Ovary (tissue), 10 donors: ENCODE measurements at places on chromosomes 7 and 10. TPM values are rescaled to one million over a fixed set of nuclear protein-coding genes. Genes with fewer than 3 reads are reported as not detected.

Gene ASZ1
- total RNA-seq = not detected

DNA sequence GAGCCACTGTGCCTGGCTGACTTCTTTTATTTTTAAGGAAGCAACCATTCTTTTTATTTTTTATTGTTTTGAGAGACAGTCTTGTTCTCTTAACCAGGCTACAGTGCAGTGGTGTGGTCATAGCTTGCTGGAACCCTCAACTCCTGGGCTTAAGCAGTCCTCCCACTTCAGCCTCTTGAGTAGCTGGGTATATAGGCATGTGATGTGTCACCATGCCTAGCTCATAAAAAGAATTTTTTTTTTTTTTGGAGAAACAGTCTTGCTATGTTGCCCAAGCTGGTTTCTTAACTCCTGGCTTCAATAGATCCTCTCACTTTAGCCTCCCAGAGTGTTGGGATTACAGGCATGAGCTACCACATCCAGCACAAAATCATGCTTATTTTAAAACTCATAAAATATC is 5.8 kb downstream of the MCU start:
- DNase-seq = no peak

Gene HTR5A
- total RNA-seq = not detected

DNA sequence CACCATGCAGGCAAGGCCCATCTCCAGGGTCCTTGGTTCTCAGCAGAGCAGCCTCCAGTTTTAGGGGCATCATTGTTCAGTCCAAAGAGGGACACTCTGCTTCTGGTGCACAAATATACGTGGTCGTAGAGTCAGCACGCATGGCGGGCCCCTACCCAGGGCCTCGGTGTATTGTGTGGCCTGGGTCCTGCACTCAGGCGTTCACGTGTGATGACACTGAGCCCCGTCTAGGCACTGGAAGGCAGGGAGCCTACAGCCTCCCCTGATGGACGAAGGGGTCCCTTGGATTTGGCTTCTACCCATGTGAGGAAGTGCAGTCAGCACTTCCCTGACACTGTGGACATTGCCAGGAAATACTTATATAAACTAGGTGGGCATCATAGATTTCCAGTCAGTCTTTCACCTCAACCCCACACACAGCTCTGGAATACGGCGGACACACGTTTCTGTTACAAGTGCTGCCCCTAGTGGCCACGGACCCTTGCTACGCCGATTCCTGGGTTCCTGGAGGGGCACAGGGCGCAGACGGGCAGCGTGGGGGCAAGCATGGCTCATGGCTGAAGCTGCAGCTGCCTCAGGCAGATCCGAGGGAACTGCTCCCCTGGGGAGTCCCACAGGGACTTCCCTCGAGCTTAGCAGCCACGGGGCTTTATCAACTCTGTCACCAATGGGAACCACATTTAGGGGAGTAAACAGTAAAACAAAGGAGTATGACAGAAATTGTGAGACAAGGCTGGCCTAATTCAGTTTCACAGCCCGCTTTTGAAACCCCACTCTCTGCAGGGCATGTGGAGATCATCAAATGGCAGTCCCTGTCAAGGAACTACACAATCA is 25.4 kb downstream of the AIFM2 start:
- DNase-seq = no peak

Gene SEMA3A
- 1.7 TPM for total RNA-seq

- no peak for DNase-seq
Observed at GRCh38 chr10:36164556-36165504, 522.7 kb upstream of the FZD8 start.

GRCh38 chr7:50739744-50740435 is 42.8 kb downstream of the GRB10 start:
- no peak for DNase-seq

DNA sequence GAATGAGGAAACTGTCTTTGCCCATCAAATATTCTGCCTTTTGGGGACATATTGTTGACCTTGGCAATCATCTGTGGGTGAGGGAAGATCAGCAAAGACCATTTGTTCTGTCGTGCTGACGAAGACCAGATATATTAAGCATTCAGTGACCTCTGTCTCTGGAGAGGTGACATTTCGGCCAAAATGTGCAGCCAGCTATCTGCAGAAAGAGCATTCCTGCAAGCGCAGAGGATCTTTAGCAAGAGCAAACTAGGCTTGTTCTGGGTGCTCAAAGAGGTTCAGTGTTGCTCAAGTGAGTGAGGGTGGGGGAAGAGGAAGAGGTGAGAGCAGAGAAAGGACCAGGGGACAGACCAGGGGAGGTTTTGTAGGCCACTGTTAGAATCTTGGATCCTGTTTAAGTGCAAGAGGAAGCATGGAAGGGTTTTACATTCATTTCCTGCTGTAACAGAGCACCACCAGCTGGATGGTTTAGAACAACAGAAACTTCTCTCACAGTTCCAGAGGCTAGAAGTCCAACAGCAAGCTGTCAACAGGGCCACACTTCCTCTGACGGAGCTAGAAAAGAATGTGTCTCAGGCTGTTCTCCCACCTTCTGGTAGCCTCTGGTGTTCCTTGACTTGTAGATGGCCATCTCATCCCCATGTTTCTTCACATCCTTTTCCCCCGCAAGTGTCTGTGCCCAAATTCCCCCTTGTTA is 11.2 kb downstream of the C10orf120 start:
- DNase-seq = no peak

DNA sequence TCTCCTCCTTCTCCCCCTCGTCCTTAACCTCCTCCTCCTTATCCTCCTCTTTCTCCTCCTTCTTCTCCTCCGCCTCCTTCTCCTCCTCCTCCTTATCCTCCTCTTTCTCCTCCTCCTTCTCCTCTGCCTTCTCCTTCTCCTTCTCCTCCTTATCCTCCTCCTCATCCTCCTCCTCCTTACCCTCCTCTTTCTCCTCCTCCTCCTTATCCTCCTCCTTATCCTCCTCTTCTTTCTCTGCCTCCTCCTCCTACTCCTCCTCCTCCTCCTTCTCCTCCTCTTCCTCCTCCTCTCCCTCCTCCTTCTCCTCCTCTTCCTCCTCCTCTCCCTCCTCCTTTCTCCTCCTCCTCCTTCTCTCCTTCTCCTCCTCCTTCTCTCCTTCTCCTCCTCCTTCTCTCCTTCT is 14.5 kb downstream of the PLXNA4 start:
- DNase-seq = no peak

Gene POM121
- 36.8 TPM for total RNA-seq

DNA sequence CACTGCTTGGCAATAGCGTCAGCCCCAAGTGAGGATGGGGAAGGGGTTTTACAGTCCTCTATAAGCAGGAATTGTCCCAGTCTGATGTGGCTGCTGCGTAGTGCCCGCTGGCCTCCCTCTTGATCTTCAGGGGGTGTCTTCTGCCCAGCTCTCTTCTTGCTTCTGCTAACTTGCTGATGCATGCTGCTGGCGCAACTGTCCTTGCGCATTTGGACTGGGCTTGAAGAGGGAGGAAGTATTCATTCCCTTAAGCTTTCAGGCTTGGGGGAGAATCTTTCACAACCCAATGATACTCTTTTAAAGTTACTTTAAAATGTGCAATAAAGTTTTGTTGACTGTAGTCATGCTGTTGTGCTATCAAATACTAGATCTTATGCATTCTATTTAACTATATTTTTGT is 10.3 kb downstream of the GALNT11 start:
- no peak for DNase-seq

Gene EGR2
- total RNA-seq = 6.0 TPM

GRCh38 chr7:51592842-51593599 is 276.4 kb upstream of the COBL start:
- DNase-seq = no peak

DNA sequence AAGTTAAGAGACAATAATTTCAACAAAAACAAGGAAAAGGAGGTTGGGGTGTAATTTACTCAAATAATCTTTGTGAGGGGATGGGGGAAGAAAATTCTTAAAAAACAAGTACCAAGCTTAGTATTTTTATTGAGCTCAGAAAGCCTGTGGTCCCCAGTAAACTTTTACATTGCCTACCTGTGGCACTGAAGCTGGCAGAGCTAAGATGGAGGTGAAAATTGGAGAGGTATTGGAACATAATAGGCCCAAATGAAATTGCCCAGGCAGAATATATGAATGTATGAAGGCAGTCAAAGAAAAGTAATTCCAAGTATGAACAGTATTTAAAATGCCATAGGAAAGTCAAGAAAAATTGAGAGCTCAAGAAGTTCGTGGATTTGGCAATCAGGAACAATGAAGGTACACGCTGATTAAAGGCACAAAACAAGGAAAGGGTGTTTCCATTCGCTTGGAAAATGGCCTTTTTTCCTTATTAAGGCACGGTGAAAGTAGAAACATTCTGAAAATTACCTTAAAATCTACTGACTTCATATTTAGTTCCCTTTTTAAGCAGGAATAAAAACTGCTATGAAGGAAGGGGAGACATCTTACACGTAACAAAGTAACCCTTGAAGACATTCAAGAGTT is 3.4 kb upstream of the KMT2E start:
- DNase-seq = no peak
